NCI-H82 (cell line): ENCODE measurements at places on chromosomes 7 and 10.

GRCh38 chr7:14836006-14836405 is 66.5 kb downstream of the DGKB start:
- no peak for DNase-seq

GRCh38 chr7:41277561-41277960 is 425.3 kb downstream of the INHBA start:
- DNase-seq: no peak

GRCh38 chr10:48478980-48479811 is 125.7 kb downstream of the ARHGAP22 start:
- DNase-seq: no peak

DNA sequence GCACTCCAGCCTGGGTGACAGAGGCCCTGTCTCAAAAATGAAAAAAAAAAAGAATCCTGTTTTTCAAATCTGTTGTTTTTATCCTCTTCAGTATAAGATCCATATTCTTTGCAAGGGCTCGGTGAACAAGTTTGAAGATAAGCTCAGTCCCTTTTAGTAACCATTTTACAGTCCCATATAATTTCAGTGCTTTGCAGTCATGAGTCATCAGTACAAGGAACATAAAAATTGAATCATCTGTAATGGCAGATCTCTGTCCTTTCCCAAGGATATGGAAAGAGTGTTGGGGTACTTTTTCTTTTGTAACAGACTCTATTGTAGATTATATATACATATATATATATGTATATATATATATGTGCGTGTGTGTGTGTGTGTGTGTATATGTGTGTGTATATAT is 52.2 kb upstream of the ZPBP start:
- DNase-seq: no peak

GRCh38 chr7:47239034-47239433 is 342.9 kb downstream of the TNS3 start:
- DNase-seq: no peak

GRCh38 chr7:53638517-53638916 is 603.1 kb downstream of the POM121L12 start:
- DNase-seq: no peak
